Suprapubic skin (tissue), 4 donors: ENCODE measurements at places on chromosomes 3 and 15. TPM values are rescaled to one million over a fixed set of nuclear protein-coding genes. Genes with fewer than 3 reads are reported as not detected.

- DNase-seq: no peak
These were observed 493.6 kb upstream of the MDFIC2 start for GRCh38 chr3:70806021-70806420.

GRCh38 chr3:116614795-116615362, 94.7 kb upstream of the TUSC7 start:
- DNase-seq: no peak

DNA sequence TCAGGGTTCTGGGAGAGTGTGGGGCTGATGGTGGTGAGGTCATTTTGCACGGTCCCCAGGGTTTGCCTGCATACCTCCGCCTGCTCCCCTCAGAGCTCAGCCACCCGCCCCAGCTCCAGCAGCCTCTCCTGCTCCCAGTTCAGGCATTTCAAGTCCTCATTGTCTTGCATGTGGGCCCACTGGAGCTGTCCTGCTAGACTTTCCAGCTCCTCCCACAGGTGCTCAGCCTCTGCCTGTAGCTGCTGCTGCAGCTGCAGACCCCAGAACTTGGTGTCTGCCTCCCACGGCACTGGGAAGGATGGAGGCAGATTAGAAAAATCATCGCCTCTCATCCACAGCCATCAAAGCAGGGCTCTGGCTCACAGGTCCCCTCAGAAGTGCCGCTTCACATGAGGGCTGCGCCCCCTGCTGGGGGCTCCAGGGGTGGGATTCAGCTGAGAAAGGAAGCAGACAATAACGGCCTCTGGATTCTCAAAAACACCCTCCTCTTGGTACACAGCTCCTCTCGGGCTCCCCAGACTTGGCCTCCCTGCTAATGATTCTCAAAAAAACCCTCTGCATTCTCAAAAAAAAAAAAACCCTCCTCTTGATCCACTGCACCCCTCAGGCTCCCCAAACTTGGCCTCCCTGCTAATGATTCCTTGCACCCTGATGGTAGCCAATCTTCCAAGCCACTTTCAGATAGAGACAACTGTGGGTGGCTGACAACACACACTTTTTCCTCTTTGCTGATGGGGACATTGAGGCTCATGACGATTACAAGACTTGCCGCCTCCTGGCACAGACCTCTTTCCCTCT, 89.3 kb upstream of the C2CD4B start:
- DNase-seq: peak; percentile 72

GRK7 gene
- not detected for total RNA-seq

CCDC39 gene
- not detected for total RNA-seq

PRR20G gene
- total RNA-seq: not detected
